ENCODE measurements at places on chromosomes 2 and 18.

- no peak for DNase-seq
These were observed 42.4 kb downstream of the ASB18 start for GRCh38 chr2:236221798-236222197.

GRCh38 chr2:219864154-219864553 lies 236.7 kb downstream of the SLC4A3 start:
- no peak for DNase-seq

- no peak for DNase-seq
These were observed 153.5 kb upstream of the ALKAL2 start for GRCh38 chr2:441258-442022.

GRCh38 chr2:10422732-10423399 lies 25.3 kb downstream of the ODC1 start:
- no peak for DNase-seq

DNA sequence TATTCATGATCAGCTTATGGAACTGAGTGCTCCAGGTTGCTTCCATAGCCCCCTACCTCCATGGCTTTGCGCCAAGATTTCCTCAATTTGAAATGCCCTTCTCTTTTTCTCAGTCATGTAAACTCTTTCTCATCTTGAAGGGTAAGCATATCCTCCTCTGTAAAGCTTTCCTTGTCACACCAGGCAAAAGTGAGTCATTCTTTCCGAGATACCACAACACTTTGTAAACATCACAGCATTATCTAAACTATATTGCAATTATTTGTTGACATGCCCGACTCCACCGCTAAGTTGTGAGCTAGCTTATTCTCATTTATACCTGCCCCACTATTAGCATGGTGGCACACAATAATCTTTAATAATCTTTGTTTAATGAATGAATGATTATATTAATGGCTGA lies 419.5 kb upstream of the CHST9 start:
- DNase-seq: no peak

GRCh38 chr2:202039278-202040078 lies 5.8 kb downstream of the FZD7 start:
- no peak for DNase-seq

DNA sequence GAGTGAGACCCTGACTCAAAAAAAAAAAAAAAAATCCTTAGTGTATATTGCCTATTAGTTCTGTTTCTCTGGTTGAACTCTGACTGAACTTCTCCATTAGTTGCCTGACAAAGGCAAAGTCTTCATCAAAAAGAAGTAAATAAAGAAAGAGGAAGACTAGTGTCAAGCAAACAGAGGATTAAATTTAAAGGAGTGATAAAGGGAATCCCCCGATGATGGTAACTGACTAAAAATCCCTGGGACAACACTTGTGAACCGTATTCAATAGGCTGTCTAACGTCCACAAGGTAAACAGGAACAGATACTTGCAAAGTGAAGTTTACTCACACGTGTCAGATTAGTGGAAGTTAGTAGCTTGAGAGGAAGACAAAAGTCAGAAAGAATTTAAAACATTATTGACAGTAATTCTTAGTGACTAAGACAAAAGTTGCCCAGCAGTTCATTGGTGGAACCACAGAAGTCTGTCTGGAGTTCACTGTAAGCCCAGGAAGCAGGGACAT lies 26.2 kb upstream of the SPOPL start:
- no peak for DNase-seq

DNA sequence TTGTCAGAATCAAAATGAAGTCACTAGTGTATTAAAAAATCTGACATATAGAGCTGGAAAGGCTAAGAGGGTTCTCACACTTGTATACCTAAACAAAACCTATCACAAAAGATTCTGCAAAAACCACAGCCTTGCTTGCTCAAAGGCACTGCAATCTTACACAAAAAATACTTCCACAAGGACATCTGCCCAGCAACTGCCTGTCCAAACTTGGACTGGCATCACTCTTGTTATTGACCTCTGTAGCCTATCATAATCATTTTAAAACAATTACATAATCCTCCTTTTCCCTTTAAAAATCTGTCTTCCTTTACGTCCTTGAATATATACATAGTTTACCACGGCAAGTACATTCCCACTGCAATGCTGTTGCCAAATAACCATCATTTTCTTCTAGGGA lies 19.9 kb downstream of the CHMP3 start:
- DNase-seq: no peak

GRCh38 chr18:56721491-56721890 lies 70.3 kb downstream of the WDR7 start:
- no peak for DNase-seq

DNA sequence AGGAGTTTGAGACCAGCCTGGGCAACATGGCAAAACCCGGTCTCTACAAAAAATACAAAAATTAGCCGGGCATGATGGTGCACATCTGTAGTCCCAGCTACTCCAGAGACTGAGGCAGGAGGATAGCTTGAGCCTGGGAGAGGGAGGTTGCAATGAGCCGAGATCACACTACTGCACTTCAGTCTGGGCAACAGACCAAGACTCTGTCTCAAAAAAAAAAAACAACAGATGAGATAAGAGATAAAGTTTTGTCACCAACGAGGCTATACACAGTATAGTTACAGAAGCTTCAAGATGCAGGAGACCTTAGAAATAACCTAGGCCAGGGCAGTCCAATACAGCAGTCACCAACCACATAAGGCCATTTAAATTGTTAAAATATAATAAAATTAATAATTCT lies 9.4 kb downstream of the FAM124B start:
- no peak for DNase-seq

DNA sequence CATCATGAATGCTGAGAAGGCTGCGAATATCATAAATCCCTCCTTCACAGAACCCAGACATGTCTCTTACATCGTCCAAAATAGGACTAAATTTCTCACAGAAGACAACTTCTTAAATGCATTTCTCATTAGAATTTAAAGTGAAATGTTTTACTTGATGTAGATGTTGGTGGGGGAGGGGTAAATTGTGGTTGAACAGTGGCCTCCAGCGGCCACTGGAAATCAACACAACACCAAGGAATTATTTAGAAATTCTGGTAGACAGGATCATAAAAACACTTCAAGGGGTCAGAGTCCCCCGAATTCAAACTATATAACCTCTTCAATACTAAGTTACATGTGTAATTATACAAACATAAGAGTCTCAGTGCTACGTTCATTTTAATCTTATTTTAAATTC lies 135.9 kb downstream of the ABCA12 start:
- no peak for DNase-seq

DNA sequence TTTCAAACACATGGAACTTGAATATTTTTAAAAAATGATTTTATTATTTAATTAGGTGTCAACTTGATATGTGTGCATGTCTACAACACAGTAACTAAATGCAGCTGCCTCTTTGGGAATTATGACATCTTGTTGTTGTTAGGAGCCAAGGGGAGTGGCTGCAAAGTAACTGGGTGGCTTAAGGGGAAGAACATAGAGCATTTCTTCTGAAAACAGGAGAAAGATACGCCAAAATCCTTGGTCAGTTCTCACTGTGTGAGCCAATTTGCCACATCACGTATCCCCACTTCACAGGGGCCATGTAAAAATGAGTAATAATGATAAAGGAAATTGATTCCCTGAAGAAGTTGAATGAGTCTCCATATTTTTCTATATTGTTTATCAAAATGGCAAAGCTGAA lies 309.8 kb upstream of the COL3A1 start:
- no peak for DNase-seq

- DNase-seq: no peak
These were observed 101.8 kb downstream of the CD226 start for GRCh38 chr18:69845593-69846506.

GRCh38 chr2:134362152-134362668 lies 108.3 kb downstream of the MGAT5 start:
- DNase-seq: no peak

GRCh38 chr2:196974970-196975369 lies 48.5 kb upstream of the PGAP1 start:
- no peak for DNase-seq

DNA sequence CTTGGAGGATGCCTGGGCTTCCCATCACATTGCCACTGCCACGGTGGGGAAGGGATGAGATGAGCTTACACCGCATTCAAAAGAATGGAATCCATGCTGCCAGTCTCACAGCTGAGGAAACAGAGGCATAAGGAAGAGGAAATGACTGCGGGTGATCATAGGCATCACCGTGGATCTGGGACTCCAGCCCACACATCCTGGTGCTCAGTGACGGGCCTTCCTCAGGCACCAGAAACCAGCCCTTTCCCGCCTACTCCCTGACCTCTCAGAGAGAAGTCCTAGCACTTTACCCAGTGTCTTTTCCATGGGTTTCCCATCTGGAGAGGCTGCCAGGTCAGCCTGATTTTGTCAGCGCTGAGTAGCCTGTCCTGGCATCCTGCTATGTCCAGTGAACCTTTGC lies 5.3 kb upstream of the PLB1 start:
- DNase-seq: no peak

DNA sequence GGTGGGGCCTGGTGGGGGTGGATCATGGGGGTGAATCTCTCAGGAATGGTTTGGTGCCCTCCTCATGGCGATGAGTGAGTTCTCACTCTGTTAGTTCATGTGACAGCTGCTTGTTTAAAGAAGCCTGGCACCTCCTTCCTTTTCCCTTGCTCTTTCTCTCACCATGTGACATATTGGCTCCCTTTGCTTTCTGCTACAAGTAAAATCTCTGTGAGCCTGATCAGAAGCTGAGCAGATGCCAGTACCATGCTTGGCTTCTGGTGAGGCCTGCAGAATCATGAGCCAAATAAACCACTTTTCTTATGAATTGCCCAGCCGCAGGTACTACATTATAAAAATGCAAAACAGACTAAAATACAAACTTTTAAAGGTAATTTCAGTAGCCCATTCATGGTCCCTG lies 73.4 kb upstream of the TEX51 start:
- no peak for DNase-seq

- no peak for DNase-seq
These were observed 159.7 kb upstream of the CDH20 start for GRCh38 chr18:61173554-61173953.

GRCh38 chr18:63534615-63535014 lies 7.6 kb upstream of the SERPINB12 start:
- no peak for DNase-seq

GRCh38 chr18:63216516-63217311 lies 102.9 kb downstream of the BCL2 start:
- DNase-seq: no peak

DNA sequence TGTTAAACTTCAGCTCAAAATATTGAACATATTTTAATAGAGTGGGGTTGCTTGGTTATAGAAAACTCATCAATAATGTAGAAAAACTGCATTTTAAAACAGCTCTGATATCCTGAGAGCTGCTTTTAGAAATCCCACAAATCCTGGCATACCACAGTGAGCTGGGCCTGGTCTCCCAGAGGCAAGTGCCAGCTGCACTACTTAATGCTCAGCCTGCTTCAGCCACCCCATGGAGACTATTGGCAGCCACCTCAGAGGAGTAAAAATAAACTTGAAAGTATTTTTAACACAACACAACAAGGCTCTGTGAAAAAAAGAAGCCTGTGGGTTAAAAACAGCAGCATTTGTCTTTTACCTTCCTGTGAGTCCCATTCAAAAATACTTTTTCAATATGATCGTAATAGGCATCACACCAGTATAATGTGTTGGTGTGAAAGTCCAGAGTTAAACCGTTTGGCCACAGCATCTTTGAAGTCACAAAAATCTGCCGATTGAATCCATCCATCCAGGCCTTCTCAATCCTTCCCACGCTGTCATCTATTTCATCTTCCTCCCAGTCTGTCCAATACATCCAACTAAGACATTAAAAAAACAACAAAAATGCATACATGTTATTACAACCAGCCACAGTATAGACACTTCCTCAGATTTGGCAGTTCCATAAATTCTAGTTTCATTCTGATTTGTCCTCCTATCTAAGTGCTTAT lies 1115.3 kb downstream of the LRP1B start:
- no peak for DNase-seq

- no peak for DNase-seq
These were observed 1292.2 kb upstream of the ZEB2 start for GRCh38 chr2:145812165-145812554.

DNA sequence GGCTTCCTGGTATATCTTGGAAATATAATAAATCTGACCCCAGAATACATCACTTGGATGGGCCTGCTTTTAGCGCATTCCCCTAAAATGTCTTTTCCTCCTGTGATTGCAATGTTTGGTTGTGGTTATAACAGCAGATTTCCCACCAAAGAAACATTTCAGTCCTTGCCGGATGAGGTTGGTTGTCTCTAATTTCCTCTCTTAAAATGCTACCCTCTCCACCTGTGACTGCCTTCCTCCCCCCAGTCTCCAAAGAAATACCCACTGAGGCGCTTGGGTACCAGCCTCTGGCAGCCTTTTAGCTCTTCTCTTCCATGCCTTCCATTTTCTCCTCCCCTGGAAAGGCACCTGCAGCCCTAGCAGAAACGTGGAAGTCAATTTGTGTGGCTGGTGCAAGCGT lies 102.1 kb upstream of the SIX3 start:
- no peak for DNase-seq

GRCh38 chr2:119565481-119565880 lies 21.2 kb downstream of the CFAP221 start:
- no peak for DNase-seq

GRCh38 chr18:61736133-61736532 lies 156.7 kb downstream of the RNF152 start:
- no peak for DNase-seq

DNA sequence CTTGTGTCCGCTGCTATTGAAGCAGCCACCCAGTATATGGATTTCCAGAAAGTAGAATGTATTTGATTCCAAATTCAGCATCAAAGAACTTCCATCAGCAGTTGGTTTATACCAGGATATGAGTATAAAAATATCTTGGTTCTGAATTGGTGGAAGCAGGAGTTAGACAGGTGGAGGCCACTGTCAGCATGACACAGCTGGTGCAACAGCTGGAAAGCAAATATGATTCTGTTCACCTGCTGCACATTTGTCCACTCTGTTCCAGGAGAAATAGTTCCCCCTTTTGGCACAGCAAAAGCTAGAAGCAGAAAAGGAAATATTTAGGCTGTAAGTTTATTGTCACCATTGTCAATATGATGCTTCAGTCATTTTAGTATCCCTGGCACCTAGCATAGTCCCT lies 41.2 kb downstream of the KIAA2012 start:
- no peak for DNase-seq

- no peak for DNase-seq
These were observed 62.3 kb upstream of the YWHAQ start for GRCh38 chr2:9693196-9693491.

- no peak for DNase-seq
These were observed 1184.9 kb upstream of the ACVR2A start for GRCh38 chr2:146659976-146660375.

Measured in activated CD4-positive, alpha-beta T cell treated with anti-CD3 and anti-CD28 coated beads, Interleukin-2, amount 50 U/mL, for 24 hours (primary cell).